Activated T-cell treated with anti-CD3 and anti-CD28 coated beads, Interleukin-2, amount 50 U/mL, for 72 hours (primary cell): ENCODE measurements at places on chromosomes 12 and 14.

GRCh38 chr14:29462772-29463171 is 464.9 kb downstream of the PRKD1 start:
- DNase-seq, result no peak

GRCh38 chr12:114895827-114896226 is 211.9 kb upstream of the TBX3 start:
- DNase-seq, result no peak

GRCh38 chr14:38481952-38482678 is 226.2 kb upstream of the CLEC14A start:
- DNase-seq, result no peak

GRCh38 chr14:32998433-32998832 is 59.8 kb downstream of the NPAS3 start:
- no peak for DNase-seq

DNA sequence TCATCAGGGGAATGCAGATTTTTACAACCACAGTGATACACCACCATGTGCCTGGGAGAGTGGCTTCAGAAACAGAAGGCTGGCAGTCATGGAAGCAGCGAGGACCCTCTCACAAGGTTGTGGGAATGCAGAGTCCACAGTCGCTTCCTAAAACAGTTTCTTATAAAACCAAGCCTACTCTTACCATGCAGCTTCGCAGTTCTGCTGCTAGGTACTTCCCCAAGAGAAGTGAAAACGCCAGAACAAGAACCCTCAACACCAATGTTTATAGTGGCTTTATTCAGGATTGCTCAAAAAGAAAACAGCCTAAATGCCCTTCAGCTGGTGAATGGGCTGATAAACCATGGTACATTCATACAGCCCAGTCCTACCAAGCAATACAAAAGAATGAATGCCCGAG is 87.2 kb downstream of the DDX51 start:
- no peak for DNase-seq
